ENCODE measurements at places on chromosomes 12 and 14. TPM values are rescaled to one million over a fixed set of nuclear protein-coding genes. Genes with fewer than 3 reads are reported as not detected.

Gene AKAP5
- 2.1 TPM for total RNA-seq

Gene TMCC3
- total RNA-seq, result 11.5 TPM

Gene DCN
- total RNA-seq, result 1,406 TPM

DNA sequence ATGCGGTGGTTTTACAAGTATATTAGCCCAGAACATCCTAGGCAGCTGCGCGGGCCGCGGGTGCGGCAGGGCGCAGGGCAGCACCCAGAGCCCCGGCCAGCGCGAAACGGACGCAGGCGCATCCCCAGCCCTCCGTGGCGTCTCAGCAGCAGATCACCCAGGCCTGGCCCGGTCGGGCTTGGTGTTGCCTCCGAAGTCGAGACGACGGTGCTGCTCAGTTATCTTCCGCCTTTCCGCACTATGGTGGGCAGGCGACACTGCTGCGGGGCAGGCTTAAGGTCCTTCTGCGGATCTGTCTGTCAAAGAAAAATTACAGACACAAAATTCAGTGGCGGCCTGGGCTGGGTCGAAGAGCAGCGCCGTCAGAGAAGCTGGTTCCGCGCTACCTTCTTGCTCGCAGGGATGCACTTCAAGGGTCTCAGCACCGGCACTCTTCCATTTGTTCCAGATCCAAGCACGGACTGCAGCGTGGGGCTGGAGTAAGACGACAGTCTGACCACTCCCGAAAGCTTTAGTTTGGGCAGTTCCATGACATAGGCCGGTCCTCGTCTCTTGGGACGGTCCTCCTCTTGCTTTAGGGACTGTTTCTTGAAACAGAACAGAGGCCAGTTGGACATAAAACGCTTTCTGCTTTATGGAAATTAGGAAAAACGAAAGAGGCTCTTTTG lies 75.8 kb downstream of the MOK start:
- no peak for DNase-seq

Gene ACOT6
- total RNA-seq, result not detected

DNA sequence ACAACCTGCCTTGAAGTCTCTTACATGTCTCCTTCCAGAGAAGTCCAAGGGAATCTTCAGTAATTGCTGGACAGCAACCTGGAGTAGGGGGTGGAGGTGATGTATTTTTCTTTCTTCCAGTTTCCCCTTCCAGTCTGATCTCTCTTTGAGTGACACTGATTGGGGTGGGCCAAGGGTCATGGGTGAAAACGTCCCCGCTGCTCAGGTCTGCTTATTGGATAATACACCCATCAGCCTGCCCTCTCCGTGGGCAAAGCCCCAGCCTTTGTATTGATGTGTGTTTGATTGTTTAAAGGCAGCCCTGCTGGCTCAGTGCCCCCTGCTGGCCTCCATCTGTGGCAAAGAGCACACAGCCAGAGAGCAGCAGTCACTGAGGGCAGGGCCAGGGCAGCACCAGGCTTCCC lies 35.7 kb upstream of the ATP2A2 start:
- no peak for DNase-seq

DNA sequence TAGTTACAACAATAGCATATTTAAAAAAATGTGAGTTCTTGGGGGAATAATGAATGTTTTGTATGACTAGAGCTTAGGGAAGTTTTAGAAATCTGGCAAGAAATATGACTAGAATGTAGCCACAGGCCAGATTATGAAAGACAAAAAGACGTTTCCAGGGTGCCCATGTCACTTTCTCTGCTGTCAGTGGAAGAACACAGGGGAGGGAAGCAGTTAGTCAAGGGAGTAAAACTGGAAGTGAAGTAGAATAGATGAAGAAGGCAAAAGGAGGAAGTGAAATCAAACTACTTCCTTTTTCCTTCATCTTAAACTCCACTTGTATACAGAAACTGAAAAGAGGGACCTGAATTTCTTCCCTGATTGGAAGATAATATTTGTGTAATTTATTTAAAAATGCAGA lies 81.2 kb upstream of the ATP2B1 start:
- no peak for DNase-seq

Gene RHOJ
- total RNA-seq, result 15.7 TPM

GRCh38 chr12:98893126-98893674 lies 248.1 kb downstream of the APAF1 start:
- no peak for DNase-seq

- no peak for DNase-seq
Observed at GRCh38 chr12:128932521-128932920, 79.2 kb downstream of the GLT1D1 start.

Gene AVPR1A
- 0.09 TPM for total RNA-seq

DNA sequence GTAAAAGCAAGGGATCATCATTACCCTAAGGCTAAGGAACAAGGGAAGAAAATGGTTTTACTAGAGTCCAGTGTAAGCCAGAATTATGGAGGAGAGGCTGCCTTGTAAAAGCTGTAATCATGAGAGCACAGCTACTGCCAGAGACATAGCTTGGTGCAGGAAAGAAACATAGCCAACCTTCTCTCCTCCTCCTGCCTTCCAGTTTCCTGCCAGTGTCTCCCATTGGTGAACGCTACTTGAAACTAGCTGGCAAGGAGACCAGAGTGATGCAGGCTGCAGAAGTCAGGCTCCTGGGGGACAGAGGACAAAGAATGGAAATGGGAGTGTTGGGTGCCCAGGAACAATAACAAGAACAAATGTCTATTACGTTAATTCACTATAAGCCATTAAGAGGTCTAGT lies 158.5 kb downstream of the NELL2 start:
- DNase-seq, result no peak

Gene HOXC4
- total RNA-seq, result 69.4 TPM

GRCh38 chr12:45577844-45578399 lies 151.6 kb upstream of the ARID2 start:
- DNase-seq, result no peak

DNA sequence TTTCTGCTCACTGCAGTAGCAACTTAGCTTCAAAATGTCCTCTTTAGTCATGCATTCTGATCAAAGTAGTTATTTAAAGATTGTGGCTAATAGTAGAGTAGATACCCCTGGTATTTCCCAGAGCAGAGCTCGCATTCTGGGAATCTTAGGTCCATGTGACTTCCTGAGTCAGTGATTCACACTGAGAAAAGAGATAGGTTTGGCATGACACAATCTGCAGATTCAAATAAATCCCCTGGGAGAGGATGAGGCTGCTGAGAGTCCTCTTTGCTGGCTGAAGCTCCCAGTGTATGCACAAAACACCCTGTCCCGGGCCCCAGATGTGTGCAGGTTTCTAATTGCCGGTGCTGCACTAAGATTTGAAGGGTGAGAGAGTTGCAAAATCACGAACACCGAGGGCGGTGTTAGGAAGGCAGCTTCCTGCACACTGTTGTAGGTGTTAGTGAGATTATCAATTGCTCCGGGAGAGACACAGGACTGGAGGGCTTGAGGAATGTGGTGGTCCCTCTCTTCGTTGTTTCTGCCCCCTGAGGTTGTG lies 233.2 kb downstream of the NRXN3 start:
- no peak for DNase-seq

GRCh38 chr12:94745562-94745961 lies 95.2 kb upstream of the TMCC3 start:
- no peak for DNase-seq

DNA sequence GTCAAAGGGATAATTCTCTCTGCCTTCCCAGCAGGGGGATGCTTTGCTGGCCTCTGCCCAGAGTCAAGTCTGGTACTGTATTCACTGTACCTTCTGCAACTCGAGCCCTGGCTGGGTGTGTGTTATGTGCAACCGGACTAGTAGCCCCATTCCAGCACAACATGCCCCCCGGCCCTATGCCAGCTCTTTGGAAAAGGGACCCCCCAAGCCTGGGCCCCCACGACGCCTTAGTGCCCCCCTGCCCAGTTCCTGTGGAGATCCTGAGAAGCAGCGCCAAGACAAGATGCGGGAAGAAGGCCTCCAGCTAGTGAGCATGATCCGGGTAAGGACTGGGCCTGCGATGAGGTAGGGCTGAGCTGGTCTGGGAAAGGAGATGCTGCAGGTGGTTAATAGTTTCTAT lies 3.3 kb downstream of the RNF31 start:
- DNase-seq, result no peak

DNA sequence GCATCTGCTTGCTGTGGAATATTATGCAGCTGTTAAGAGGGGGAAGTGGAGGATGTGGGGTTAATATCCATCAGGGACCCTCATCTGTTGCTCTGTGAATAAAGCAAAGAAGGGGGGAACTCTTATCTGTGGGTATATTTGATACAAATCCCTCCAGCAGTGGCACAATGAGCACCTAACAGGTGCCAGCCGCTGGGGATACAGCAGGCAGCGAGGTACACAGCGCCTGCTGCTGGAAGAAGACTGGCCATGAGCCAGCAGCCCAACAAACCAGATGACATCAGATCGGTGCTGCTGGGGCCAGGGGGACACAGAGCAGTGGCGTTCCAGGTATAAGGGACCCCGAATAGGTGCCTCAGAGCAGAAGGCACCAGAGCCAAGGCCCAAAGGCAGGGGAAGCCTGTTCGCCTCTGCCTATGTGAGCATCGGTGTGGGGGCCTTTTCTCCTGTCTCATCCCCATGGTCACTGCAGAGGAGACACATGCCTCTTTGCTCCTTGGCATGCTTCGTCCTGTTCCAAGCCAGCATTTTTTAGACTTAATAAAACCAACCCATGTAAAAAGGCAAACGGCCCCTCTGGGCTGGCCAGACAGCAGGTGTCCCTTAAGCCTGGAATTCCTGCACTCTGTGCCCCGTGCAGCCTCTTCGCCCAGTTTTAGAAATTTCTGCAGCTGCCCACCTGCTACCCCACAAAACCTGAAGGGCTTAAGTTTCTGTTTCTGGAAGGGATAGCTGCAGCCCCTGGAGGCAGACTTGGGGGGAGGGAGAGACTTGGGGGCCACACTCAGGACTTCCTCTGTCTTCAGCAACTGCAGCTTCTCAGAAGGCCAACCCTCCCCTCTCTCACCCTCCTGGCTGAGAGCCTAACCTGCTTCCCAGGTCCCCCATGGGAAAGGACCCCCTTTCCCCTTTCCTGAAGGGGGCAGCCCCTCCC lies 1.6 kb upstream of the CKB start:
- DNase-seq, result no peak

GRCh38 chr12:113858841-113859386 lies 107.2 kb downstream of the RBM19 start:
- no peak for DNase-seq

Gene BICDL1
- 41.5 TPM for total RNA-seq

Gene ZNF385A
- total RNA-seq, result 34.2 TPM

Gene CCNK
- 67.9 TPM for total RNA-seq

Gene FOXN4
- total RNA-seq, result not detected

Gene KRT73
- not detected for total RNA-seq

GRCh38 chr14:88559852-88560251 lies 3.0 kb upstream of the ZC3H14 start:
- DNase-seq, result no peak

Gene LHX5
- not detected for total RNA-seq

GRCh38 chr12:87967871-87968270 lies 61.3 kb downstream of the C12orf50 start:
- no peak for DNase-seq

Gene INHBC
- total RNA-seq, result 0.31 TPM

Gene TMBIM6
- total RNA-seq, result 296 TPM

- no peak for DNase-seq
Observed at GRCh38 chr12:58425481-58426392, 484.4 kb downstream of the ATP23 start.

- no peak for DNase-seq
Observed at GRCh38 chr14:58697266-58697929, 59.6 kb downstream of the DACT1 start.

Gene CCDC60
- 3.3 TPM for total RNA-seq

Gene CMKLR1
- total RNA-seq, result 1.7 TPM

Gene CPNE6
- total RNA-seq, result not detected

DNA sequence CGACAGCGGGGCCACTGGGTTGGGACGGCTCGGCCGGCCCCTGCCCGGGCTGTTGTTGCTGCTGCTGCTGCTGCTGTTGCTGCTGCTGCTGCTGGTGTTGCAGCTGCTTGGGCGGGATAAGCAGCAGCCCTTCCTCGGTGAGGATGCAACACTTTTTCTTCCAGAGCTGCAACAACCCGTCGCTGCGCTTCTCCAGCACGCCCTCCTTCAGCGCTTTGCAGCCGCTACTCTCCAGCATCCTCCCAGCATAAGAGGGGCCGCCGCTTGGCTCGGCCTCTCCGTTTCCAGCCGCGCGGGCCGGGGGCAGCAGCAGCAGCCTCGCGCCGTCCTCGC lies 529 bp downstream of the PHLDA1 start:
- DNase-seq, result no peak

GRCh38 chr12:45575823-45576475 lies 153.6 kb upstream of the ARID2 start:
- no peak for DNase-seq

Gene PMCH
- not detected for total RNA-seq

Gene DDX23
- 97.9 TPM for total RNA-seq

- no peak for DNase-seq
Observed at GRCh38 chr14:31590206-31590605, 29.0 kb downstream of the NUBPL start.

Gene SERPINA12
- not detected for total RNA-seq

Gene OTOGL
- 0.60 TPM for total RNA-seq

All from mesothelial cell of epicardium (in vitro differentiated cells).